ENCODE measurements at places on chromosomes 2 and 18.

DNA sequence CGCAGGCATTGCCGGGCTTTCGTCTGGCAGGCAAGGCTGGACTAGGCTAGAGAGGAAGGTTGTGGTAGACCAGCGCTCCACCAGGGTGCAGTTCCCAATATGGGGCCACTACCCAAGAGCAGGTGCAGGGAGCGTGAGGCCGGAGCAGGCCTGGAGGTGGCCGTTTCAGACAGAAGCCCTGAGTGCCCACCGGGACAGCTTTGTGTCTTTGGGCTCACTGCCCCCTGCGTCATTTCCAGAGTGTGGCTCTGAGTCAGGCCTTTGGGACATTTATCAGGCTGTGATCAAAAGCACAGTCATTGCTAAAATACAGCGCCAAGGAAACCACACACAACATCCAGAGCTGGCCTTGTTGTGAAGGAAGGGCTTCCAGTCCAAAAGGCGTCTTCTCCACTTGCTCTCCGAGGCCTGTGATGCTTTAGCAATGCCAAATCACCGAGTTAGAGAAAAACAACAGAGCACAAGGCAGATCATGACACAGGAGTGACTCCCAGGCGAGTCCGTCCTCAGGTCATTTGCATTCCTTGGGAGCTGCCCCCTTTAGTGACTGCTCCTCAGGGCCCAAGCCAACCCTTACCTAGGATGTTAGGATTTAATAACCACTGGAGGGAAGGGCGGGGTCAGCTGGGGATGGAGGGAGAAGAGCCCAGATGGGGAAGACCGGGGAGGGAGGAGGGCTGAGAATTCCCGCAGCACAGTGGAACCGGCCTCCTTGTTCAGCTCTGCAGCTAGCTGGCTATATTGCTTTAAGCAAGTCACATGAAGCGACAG, 42.3 kb downstream of the RFX8 start:
- DNase-seq = peak; percentile 32

- DNase-seq = no peak
Measured at GRCh38 chr2:6103949-6104348, 411.8 kb downstream of the SOX11 start.

GRCh38 chr2:45651415-45652089, at the start of gene PRKCE:
PRKCE (plus strand) TSS chr2:45651675.
- DNase-seq = no peak

GRCh38 chr2:74045454-74045853, 60.7 kb downstream of the TET3 start:
- DNase-seq = no peak

GRCh38 chr18:50742952-50743351, 76.9 kb downstream of the MRO start:
- DNase-seq = no peak

DNA sequence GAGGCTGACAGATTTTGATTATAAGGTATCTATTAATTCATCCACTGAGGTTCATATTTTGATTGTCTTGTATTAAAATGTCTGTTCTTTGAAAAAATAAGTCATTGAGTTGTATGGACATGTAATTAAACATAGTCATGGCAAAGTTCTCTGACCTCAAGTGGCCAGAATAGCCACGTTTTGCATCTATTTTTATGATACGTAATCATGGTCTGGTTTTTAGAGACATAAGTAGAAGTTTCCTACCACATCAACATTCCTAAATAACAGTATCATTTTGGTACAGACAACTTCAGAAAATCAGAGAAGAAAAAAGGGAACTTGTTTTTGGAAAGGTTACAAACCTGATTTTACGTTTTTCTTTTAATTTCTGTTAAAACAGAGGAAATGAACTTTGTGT, 47.6 kb downstream of the COL5A2 start:
- no peak for DNase-seq

DNA sequence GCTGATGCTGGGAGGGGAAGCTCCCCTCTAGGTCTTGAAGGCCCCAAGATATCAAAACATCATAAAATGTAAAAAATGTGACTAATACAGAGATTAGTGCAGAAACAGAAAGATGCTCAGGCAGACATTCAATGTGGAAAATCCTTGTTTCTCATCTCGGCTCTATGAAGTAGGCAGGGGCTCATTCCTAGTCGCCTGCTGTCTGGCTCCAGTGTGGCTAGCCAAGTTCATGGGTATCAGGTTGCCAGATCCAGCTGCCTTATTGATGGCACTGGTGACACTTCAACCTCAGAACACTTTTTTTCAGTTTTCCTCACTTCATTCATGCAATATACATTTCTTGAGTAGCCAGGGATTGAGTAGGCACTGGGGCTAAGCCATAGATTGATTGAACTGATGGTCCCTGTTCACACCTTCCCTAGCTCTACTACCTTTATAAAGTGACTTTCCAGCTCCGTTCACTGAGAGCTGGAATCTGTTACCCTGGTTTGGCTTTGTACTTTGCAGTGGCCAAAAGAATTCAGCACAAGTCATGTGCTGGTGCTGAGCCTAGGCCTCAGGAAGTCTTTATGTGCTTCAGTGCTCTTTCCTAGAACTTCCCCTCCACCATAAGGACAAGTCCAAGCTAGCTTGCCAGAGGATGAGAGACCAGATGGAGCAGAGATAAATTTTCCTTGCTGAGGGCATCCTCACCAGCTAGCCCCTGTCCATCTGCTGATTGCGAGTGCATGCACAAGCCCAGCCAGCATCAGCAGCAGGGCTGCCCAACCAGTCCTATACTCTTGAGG, 373.6 kb upstream of the ST6GAL2 start:
- no peak for DNase-seq

DNA sequence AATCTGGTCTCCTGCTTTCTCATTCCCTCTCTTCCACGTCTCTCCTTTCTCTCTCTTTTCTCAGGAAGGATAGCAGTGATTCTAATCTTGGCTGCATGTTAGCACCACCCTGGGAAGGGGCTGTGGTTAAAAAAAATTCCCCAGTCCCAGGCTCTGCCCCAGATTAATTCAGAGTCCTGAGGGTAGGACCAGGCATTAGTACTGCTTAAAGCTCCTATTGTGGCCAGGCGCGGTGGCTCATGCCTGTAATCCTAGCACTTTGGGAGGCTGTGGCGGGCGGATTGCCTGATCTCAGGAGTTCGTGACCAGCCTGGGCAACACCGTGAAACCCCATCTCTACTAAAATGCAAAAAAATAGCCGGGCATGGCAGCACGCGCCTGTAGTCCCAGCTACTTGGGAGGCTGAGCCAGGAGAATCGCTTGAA, 35.4 kb upstream of the EML4 start:
- DNase-seq = no peak

GRCh38 chr2:6877402-6878304, at the start of gene RSAD2:
RSAD2 (plus strand) TSS chr2:6877777; CDS start chr2:6877801, 24 bp downstream.
- DNase-seq = peak; percentile 10

- DNase-seq = no peak
Measured at GRCh38 chr2:38246105-38246504, 131.0 kb downstream of the ATL2 start.

DNA sequence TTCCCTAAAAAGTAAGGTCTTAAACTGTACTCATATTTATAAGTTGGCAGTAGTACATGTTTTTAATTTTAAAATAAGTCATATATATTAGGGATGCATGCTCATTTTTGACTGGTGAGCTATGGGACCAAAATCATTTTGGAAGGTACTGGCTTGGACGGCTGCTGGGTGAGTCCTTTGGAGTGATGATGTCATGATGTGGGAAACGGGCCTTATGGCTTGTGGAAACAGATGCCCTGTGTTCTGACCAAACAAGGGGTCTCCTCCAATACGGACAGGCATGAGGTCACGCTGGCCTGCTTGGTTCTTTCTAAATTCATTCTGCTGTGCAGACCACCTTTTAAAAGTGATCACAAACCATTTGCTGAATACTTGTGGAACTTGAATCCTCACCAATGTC, 109.2 kb upstream of the MGAT5 start:
- DNase-seq = no peak

- no peak for DNase-seq
Measured at GRCh38 chr18:58228176-58228575, 184.2 kb downstream of the NEDD4L start.

DNA sequence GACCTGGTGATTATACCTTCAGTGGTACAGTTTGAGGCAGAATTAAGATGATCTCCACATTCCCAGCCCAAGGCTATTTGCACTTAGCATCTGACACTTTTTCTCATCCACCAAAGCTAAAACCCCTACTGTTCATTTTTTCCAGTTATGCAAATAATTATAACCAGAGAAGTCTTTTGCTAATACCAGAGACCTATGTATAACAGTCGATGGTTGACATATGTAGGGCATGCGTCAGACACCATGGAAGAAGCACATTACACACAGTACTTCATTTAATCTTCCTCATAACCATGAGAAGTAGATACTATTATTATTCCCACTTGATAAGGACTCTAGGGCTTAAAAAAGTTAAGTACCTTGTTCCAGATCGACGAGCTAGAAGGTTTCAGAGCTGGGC, 36.5 kb downstream of the AP1S3 start:
- DNase-seq = no peak

DNA sequence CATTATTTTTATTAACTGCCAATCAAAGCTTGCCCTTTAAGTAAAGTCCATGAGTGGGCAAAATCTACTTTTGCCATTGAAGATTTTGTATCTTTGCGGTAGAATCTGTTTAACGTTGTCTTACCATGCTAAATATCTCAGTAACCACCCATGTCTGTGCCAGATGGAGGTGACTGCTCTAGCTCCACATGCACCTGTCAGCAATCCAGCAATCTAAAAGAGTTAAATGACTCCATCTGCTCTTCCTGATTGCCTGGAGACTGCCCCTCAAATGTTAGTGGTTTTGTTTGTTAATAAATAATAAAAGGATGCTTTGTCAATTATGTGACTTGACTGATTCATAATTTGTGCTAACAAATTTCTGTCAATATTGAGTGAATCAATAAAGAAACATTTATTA, 141.7 kb downstream of the RBM43 start:
- DNase-seq = no peak

GRCh38 chr2:240636563-240637115, 11.4 kb downstream of the GPR35 start:
- DNase-seq = no peak

DNA sequence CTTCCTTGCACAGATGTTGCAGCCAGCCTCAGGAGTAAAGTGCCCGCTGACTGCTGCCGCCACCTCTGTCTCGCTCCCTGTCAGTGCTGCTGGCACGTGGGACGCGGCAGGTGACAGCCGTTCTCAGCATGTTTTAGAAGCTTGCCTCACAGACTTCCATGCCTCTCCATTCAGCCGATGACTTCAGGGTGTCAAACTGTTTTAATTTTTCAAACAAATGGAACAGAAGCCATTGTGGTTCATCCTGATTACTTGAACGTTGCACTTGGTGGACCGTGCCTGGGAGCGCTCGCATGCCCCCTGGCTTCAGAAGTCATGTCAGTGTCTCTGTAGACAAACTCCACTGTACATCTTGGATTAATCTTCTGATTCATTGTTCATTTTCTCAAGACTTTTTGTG, 62.7 kb upstream of the EML6 start:
- no peak for DNase-seq

GRCh38 chr2:133986081-133986837, 267.6 kb upstream of the MGAT5 start:
- no peak for DNase-seq

DNA sequence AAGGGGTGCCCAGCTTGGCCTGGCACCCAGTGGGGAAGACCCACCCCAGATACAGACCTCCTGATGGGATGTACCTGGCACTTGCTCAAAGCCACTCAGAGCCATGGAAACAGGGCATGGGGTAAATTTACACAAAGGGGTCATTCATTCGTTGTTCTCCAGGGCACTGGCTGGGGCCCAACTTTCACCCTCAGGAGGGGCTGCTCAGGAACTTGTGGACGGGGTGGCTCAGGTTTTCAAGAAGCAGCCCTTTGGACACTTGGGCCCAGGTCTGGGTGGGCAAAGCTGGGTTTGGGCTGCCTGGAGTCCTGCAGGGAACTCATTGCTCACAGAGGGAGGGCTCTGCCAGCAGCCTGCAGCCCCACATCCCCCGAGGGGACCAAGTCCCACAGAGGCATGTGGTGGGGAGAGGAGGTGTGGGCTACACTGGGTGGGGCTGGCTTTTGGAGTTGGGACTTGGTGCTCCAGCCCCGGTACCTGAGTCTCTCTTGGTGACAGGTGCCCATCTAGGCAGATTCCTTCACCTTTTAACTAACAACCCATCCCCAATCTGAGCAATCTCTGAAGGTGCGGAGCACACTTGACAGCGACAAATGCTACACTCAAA, 172.3 kb downstream of the CELF4 start:
- no peak for DNase-seq

DNA sequence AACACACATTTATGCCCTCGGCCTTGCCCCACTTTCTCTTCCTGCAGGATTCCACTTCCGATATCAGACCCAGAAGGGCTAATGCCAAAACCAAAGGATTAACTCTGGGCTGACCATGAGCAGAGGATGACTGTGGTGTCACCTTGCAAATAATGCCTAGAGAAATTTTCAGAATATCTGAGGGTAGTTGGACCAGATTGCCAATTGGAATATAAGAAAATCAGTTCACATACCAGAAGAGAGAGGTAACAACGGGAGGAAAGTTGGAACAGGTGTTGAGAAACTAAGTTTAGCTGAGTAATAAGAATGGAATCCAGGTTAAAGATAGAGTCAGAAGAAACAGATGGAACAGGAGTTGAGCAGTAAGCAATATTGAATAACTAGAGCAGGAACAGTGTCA, 232.7 kb upstream of the UBE2E3 start:
- no peak for DNase-seq

GRCh38 chr2:953975-954686, 3.5 kb downstream of the SNTG2 start:
- peak; percentile 10 for DNase-seq

DNA sequence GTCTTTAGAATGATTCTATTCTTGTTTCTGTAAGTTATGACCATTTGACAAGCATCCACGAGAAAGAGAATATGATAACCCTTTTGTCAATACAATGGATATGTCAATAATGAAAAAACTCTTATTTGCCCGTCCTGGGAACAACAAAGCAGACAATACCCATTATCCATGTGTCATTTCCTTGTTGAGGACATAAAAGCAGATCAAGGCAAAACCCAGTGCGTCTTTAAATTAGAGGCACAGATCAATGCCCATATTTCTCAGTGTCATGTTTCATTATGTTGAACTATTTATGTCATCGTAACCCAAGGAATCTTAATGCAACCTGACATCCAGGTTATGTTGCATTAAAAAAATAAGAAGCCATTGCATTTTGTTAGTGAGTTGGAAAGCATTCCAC, 365.0 kb upstream of the CELF4 start:
- no peak for DNase-seq

DNA sequence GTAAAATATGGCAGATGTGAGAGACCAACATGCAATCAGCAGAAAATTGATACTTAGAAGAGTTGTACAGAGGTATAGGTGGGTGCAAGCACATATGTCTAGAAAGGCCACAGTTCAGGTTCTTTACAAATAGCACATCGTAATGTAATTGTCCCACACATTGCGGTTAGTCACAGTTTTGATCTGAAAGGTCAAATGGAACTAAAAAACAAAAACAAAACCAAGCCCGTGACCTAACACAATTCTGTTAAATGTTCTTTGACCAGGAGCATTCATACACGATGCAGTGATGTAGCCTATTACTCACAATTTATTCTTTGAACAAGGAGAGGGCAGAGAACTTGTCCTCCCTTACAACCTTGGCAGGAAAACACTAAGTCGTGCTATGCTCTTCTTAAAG, 108.9 kb upstream of the MAP4K3 start:
- DNase-seq = no peak

GRCh38 chr2:88831792-88832248, 140.3 kb downstream of the RPIA start:
- DNase-seq = no peak

GRCh38 chr2:45860136-45861121, 209.0 kb downstream of the PRKCE start:
- DNase-seq = no peak
